ENCODE measurements at places on chromosomes 1 and 21.

GRCh38 chr1:111739194-111739924 is at the start of gene INKA2:
Gene INKA2 (minus strand): TSS chr1:111739395. CDS start chr1:111739242, 153 bp downstream.
- DNase-seq = peak; percentile 37

DNA sequence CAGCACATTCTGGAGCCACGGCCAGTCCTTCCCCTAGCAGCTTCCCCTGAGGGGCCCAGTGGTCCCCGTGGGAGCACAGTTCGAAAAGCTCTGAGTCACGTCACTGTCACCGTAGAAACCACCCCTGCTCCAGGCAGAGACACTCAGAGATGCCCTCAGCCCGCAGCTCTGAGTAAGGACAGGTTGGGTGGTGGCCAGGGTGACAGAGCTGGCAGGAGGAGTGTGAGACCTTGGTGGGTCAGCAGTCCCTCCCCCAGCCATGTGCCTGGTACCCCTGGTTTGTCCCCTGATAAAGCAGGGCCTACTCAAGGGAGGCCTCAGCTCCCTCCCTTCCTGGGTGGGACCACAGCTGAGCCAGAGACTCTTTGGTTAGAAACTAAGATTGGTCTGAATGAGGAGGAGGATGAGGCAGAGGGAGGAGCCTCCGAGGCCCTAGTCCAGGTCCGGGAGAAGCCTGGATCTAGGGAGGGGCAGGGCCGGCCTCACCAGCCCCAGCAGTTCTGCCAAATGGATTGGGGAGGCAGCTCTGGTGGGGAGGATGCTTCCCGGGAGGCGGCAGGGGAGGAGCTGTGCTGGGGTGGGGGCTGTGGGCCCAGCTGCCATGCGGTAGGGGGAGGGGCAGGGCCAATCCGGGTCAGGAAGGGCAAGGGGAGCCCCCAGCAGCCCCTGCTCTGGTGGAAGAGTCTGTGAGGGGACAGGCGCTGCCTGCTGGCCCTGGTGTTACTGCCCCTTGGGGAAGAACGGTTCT is 55.2 kb downstream of the SLC9A1 start:
- DNase-seq = no peak

GRCh38 chr1:27726173-27727044 is 648 bp downstream of the FAM76A start:
- DNase-seq = no peak

DNA sequence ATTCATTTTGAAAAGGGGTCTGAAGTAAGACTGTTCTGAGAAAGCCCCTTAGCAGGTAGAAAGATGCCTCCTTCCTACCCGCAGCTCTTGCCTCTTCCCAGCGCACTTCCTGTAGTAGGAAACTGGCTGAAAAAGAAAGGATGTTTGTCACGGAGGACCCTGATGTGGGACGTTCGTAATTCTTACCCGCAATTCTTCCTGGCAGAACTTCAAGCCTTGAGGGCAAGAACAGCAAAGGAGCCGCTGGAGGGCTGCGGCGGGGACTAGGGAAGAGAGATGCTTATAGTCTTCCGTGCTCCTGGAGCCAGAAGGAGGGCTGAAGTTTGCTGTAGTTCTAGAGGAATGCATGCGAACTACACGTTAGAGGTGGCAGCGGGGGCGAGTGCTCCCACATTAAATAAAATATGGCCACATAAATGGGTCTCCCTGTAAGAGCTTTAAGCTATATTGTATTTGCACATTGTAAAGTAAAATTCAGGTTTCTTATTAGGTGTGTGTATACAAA is 6.3 kb downstream of the C1orf53 start:
- DNase-seq = no peak

DNA sequence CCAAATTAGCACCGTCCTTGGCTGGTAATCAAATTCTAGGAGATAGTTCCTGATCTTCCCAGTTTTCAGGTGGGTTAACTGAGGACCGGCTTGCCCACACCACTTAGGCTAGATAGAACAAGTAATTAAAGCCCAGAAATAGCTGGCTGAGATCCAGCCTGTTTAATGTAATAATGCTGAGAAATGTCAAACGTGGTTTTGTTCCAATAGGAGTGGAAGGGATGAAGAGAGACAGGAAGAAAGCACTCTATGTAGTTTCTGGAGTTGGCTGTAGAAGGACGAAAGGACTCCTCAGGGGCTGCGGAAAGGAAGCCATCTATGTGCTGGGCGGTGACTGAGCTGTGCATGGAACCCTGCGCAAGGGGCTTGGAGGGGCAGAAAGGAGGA is 18.6 kb downstream of the NAV1 start:
- no peak for DNase-seq

- no peak for DNase-seq
Observed at GRCh38 chr1:170192546-170192945, 46.8 kb downstream of the NTMT2 start.

- DNase-seq = no peak
Observed at GRCh38 chr1:239389703-239390102, 3.3 kb downstream of the CHRM3 start.

GRCh38 chr21:28943631-28944030 is 49.0 kb downstream of the LTN1 start:
- DNase-seq = no peak

DNA sequence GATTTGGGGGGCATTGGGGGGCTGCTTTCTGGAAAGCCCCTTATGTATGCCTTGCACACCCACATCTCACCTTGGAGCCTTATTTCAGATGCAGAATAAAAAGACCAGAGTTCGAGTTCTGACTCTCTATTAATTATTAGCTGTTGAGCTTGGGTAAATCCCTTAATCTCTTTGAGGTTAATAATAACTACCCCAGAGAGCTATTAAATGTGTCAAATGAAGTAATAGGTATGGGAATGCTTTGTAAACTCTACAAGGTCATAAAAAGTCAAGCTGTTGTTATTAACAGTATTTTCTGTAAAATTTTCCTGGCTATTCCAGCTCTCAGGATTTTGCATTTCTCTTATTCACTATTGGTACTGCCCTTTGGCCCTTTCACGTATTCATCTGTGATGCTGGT is 122.9 kb downstream of the ROR1 start:
- no peak for DNase-seq

- no peak for DNase-seq
Observed at GRCh38 chr1:1144843-1145546, 28.7 kb upstream of the TTLL10 start.

DNA sequence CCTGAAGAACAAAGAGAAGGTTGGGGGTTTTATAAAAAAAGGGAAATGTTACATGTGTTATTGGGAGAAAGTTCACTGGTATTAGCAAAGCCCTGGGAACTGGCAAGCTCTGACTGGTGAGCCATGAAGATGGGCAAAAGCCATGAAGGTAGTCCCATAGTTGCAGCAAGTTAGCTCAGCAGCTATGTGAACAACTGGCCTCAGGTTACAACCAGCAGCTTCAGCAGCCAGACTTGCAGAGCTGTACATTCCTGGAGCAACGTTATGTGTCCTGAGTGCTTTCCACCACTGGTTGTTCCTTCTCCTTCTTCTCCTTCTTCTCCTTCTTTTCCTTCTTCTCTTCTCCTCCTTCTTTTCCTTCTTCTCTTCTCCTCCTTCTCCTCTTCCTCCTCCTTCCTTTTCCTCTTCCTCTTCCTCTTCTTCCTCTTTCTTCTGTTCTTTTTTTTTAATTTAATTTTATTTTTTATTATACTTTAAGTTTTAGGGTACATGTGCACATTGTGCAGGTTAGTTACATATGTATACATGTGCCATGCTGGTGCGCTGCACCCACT is 56.1 kb upstream of the TLR5 start:
- no peak for DNase-seq

- no peak for DNase-seq
Observed at GRCh38 chr1:32405672-32406467, 11.6 kb upstream of the BSDC1 start.

- no peak for DNase-seq
Observed at GRCh38 chr21:42238185-42238934, 19.4 kb downstream of the ABCG1 start.

DNA sequence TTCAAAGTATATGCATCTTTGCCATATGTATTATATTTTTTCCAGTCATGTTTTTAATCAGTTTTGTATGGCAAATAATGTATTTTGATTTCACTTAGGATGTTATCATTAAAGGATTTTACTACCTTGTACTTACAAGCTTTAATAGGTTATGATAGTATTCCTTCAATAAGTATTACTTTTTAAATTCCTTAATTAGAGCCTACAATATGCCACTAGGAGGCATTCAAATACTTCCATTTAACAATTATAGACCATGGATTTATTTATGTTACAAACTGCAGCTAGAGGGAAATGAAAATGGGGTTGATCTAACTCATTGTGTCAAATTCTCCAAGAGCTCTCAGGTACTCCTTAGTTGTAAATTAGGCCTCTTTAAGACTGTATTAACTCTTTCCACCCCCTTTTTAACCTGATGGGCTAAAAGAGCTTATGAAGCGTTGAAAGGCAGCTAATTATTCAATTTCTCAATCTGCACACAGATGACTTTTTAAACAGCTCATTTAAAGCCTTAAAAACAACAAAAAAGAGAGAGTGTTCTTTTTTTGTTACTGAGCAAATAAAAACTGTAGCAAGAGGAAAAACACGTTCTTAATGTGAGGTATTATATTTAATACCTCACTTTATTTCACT is 156.2 kb downstream of the DENND1B start:
- DNase-seq = no peak

DNA sequence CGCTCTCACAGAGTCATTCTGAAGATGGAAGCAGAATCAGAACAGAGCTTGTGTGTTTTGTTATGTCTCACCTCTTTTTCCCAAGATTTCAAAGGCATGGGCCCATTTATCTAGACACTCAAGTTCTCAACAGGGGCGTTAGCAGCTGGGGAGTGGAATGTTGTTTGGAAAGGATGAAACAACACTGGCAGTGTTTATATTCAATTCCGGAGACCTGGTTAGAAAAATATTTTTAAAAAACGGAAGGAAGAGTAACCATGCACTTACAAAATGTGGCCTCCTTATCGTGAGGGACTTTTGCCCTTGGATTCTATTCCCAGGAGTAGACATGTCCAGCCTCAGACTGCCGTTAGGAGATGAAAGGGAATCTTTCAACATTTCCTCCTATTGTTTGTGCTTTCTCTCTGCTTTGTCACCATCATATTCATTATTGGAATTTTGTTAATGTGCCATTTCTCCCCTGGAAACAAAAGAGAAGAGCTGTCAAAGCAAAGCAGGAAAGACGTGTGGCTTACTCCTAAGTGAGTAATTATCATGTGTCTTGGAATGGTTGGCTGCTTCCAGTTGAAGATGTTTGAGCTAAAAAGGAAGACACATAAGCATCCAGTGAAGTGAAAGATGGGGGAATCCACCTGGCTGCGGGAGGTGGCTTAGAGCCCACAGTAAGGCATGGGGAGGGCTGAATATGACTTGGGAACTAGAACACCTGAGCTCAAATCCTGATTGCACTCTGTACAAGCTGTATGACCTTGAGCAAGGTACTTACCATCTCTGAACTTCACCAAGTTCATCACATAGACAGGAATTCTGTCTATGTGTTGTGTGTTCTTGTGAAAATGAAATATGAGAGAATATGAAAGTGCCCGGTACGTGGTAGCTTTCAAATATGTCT is 71.7 kb upstream of the JUN start:
- no peak for DNase-seq

GRCh38 chr1:86718786-86719185 is 14.4 kb downstream of the SH3GLB1 start:
- no peak for DNase-seq

- DNase-seq = no peak
Observed at GRCh38 chr1:21743476-21743875, 39.5 kb downstream of the USP48 start.

DNA sequence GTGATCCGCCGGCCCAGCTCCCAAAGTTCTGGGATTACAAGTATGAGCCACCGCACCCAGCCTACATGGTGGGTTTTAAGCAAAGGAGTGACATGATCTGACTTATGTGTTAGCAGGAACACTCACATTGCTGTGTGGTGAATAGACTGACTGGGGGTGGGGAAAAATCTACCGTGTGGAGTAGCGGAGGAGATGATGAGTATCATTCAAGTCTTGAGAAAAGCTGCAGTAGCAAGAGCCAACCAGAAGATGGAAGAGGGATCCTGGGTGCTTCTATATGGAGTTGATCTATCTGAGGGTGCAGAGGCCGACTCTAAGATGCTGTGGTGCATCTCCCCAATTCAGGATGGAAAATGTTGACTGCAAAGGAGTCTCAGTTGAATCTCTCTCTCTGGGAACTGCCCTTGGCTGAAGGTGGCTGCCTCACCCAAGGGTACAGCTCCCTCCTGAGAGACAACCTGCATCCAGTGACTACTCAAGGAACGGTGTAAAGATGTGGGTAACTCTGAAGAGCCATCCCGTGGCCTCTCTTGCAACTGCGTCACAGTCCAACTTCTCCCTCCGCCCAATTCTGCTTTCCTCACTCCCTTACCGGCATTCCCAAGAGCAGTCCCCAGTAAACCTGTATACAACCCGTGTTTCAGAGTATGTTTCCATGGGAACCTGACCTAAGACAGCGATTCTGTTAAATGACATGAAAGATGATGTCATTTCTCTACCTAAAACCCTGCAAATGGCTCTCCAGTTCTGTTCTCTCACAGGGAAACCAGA is 7.4 kb upstream of the B3GALNT2 start:
- DNase-seq = no peak

DNA sequence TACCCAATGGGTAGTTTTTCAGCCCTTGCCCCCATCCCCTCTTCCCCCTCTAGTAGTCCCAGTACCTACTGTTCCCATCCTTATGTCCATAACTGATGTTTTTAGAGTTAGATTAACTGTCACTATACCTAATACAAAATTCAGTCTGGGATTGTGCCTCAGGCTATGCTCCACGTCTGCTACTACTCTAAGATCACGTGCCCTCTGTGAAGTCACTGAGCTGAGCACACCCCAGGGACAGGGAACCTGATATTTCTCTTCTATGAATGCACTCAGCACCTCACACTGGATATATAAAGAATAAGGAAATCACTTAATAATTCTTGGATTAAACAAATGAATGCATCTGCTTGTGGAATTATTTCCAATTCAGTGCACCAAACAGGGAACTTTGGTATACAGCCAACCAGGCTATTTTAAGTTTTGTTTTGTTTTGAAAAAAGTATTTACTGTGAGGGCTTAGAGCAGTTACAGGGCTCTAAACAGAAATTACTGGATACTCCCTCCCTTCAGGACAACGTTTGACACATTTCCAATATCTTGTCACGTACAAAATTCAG is 307.9 kb downstream of the SMYD3 start:
- DNase-seq = no peak

GRCh38 chr1:170853302-170853701 is 82.0 kb upstream of the MROH9 start:
- no peak for DNase-seq

- no peak for DNase-seq
Observed at GRCh38 chr1:46687921-46688509, 16.4 kb downstream of the TEX38 start.

GRCh38 chr1:206037581-206037980 is 13.9 kb upstream of the CTSE start:
- DNase-seq = no peak

- no peak for DNase-seq
Observed at GRCh38 chr1:54591127-54591756, 32.1 kb downstream of the FAM151A start.
